ENCODE measurements at places on chromosomes 12 and 14.

- no peak for DNase-seq
These were observed 79.3 kb downstream of the KICS2 start for GRCh38 chr12:64142784-64143183.

DNA sequence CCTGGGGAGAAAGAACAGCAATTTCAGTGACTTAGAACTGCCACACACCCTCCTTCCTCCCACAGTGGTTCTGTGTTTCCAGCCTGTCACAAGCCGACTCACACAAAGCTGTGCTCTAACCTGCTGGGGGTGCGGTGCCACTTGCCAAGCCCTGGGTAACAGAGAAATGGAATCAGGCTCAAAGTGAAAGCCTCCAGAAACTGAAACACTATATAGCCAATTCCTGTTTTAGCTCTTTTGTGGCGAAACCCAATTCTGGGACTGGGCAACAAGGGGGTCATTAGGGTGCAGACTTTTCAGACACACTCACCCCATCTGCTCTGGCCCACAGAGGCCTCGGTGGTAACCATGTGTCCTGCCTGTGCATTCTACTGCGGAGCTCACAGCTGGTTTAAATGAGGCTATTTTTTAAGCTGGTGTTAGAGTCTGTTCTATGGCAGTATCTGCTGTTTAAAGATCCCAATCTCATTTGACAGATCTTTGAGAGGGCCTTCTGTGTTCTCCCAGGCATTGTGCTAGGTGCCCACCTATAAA is 15.2 kb upstream of the ACTR6 start:
- DNase-seq: no peak

DNA sequence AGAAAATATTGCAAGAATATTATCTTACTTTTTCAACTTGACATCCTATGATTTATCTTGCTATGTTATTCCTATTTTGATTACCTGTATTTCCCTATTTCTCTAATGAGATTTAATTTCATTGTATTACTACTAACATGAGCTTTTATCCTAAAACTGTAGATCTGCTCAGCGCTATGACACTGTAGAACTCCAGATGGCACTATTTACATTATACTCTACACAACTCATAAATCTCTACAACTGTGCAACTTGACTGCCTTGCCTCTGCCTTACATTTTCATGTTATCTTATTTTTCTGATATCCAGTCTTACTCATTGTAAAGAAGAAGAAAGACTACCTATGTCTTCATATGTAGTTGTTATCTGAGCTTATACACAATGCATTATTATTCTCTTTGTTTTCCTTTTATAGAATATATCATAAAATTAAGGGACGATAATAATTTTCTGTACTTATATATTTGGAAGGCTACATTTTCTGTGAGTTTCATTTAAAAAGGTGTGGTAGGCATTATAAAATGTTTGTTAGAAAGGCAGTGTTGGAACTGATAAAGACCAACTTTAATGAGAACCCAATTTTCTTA is 24.1 kb downstream of the NUP37 start:
- no peak for DNase-seq

- DNase-seq: no peak
These were observed 128.8 kb upstream of the CLEC14A start for GRCh38 chr14:38384741-38385140.

- DNase-seq: no peak
These were observed 227.9 kb downstream of the TMEM132D start for GRCh38 chr12:129675947-129676346.
